ENCODE measurements at places on chromosomes 4 and X. TPM values are rescaled to one million over a fixed set of nuclear protein-coding genes. Genes with fewer than 3 reads are reported as not detected.

DNA sequence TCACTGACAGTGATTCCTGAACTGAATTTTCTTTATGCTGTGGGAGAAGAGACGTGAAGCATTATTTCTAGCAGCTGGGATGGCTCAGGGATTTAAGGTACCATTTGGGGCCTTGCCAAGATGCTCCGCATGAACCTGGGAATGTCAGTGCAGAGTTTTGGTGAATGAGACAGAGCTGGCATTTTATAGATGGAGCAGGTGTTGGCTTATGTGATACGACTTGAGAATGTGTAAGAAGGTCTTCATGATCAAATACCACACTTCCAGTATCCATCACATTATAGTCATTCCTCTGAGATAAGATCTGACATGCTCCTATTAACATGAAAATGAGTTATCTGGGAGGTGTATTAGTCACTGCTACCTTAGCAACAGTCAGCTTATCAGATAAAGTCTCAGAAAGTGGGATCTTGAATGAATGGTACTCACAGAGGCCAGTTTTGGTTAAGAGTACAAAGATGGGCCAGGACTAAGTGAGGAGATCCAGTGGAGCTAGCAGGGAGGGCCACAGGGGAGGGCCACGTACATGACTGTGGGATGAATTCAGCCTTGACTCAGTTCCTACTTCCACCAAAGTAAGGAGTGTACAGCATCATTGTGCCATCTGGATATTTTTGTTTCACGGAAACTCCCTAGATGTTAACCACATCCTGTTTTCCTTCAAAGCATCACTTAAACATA is 116.7 kb downstream of the SPCS3 start:
- no peak for DNase-seq

GRCh38 chr4:165059386-165059785 is 5.7 kb downstream of the TRIM75 start:
- no peak for DNase-seq

GRCh38 chr4:61210186-61210939 is 10.2 kb downstream of the ADGRL3 start:
- no peak for DNase-seq

DNA sequence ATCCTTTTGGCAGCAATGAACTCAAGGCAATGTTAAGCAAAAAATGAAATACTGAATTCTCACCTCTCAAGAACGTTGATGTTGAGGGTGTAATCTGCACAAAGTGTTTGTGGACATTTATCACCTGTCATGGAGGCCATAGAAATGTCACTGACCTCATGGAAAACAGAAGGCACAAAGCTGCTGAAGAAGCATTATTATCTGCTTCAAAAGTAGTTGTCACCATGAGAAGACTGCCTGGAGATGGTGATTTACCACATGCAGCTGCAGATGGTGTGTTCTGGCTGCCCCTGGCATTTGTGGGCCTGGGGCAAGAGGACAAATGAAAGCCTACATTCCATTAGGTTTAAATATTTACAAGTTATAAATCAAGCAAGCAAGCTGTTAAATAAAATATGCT is 116.8 kb upstream of the RPS6KA3 start:
- no peak for DNase-seq

DNA sequence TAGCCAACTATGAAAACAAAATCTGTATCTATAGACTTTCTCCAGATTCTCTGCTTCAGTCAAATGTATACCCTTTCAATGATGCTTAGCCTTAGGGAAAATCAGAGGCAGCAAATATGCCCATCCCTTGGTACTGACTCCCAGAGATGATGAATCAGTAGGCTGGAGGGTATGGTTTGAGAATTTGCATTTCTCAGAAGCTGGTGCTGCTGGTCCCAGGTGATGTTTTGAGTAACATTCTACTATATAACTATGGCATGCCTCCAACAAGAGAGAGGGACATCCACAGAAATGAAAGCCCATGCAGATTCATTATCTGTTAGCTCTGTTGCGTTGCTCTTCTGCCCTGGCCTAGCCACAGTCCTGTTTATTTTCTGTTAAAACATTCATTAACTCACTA is 13.6 kb downstream of the TNIP3 start:
- no peak for DNase-seq

GRCh38 chrX:13401724-13402123 is 81.9 kb upstream of the ATXN3L start:
- no peak for DNase-seq

DNA sequence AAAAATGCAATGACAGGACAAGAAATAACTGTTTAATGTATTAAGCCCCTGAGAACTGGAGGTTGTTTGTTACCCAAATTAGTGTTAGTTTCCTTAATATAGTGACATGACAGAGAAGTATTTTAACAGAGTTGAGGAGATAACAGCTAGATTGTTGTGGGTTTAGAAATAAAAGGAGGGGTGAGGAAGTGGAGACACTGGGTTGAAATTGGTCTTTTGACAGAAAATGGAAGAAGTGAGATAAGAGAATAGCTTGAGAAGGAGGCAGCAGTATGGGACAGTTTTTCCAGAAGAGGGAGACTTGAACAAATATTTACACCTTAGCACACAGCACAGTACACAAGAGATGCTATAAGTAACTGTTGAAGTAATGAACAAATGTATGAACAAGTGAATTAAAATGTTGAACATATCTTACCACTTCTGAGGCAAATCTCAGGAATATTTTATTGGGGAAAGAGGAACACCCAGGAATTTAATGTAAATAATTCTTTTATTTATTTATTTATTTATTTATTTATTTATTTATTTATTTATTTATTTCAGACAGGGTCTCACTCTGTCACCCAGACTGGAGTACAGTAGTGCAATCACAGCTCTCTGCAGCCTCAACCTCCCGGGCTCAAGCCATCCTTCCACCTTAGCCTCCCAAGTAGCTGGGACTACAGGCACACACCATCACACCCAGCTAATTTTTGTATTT is 58.0 kb upstream of the EGFL6 start:
- DNase-seq: no peak

DNA sequence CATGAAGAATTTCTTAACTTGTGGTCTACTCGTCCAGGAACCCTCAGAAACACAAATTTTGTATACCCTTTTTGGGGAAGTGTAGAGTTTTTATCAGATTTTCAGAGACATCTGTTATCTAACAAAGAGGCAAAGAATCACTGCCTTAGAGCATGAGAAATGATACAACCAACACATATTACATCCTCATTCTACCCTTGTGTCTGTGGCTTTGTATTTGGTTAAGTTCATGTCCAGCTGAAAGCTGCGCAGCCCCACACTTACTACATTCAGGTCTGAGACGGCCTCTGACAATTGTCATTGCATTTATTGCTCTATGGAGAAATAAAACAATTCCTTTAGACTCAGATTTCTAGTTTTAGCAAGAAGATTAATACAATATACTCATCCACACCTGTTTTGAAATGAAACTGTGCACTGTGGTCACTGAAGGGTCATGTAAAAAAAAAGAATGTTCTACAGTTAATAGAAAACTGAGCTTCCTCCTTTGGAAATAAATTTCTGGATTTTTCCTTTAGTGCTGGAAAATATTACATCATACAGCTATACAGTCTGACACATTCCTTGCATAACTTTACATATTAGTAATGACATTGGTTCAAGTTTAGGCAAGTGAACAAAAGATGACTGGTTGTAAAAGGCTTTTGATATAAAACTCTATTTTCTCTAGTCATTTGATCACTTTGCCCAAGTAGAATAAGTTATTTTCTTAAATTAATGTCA is 39.8 kb downstream of the GLRB start:
- DNase-seq: no peak

GRCh38 chr4:8493484-8493883 is 52.9 kb downstream of the TRMT44 start:
- DNase-seq: no peak

DNA sequence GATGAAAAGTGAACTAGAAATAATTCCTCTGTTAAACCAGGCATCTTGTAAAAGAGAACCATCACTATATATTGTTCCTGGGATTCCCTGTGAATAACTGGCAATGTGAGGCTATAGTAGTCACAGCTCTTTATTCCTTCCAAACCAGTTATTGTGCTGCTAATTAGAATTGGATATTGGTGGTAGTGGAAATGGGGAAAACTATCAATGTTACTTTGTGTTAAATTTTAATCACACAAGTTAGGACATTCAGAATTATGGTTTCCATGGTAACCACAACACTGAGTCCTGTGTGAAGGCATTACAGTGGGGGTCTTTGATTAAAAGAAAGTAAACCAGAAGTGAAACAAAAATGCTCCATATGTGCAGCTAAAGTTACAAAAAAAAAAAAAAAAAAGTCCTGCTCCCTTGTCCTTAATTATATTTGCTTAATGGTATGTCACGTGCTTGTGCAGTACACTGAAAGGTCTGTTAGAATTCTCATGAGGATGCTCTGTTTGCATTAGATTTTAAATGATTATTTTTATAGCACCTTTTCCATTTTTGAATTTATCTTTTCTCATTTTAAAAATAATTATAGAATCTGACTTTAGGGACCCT is 200.4 kb downstream of the ADGRL3 start:
- no peak for DNase-seq

DNA sequence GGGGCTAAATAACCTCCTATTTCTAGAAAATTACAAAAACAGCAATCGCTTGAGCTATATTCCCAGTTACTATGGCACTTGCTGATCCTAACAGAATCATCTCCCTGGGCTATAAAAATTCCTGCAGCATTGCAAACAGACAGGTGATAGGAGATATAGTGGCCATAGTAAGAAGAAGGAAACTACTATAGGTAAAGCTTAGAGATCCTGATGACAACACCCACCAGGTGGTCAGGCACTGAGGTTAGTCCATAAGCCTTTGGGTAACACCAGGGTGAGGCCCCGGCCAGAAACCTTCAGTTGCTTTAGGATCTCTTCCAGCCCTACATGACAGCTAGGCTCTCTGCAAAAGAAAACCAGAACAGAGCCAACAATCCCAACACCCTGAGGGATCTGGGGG is 197.9 kb upstream of the PPP1R2C start:
- DNase-seq: no peak

DNA sequence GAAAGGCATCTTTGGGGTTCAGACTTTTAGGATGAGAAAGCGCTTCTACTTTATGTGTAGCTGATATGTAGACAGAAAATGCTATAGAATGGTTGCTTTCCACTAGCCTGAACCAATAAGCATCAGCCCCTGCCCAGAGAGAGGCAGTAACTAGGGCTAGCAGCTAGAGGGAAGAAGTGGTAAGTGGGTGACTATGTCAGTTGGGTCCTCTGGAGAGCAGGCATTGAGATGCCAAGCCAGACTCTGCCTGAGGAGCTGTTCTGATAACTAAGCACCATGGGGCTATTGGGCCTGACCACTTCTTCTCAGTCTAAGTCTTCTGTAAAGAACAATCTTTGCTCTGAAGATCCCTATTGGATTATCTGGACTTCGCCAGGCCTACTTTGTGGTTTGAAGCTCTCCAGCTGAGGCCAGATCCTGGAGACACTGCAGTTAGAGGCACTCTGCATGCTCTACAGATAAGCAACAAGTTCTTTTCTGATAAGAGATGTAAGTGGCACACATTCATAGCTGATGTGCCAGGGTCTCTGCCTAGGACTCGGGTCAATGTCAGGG is 146.1 kb downstream of the RBM46 start:
- DNase-seq: no peak

- no peak for DNase-seq
Observed at GRCh38 chr4:92128676-92129075, 175.1 kb upstream of the GRID2 start.

- DNase-seq: no peak
Observed at GRCh38 chr4:36280555-36280954, 861 bp upstream of the DTHD1 start.

TMPRSS11F gene
- not detected for total RNA-seq

IL2RG gene
- total RNA-seq: 2.6 TPM

TMEM31 gene
- total RNA-seq: not detected

VGLL1 gene
- total RNA-seq: not detected

HSD17B13 gene
- total RNA-seq: 0.18 TPM

SHOX gene
- not detected for total RNA-seq

CXCR3 gene
- 0.24 TPM for total RNA-seq

EVC gene
- 11.3 TPM for total RNA-seq

LIMCH1 gene
- 200 TPM for total RNA-seq

DMP1 gene
- total RNA-seq: not detected

Data from left cardiac atrium (tissue), 4 donors.